ENCODE measurements at places on chromosomes 7 and 10. TPM values are rescaled to one million over a fixed set of nuclear protein-coding genes. Genes with fewer than 3 reads are reported as not detected.

NRCAM gene
- 8.9 TPM for total RNA-seq

NPC1L1 gene
- total RNA-seq: 0.48 TPM

- DNase-seq: no peak
Observed at GRCh38 chr7:55265836-55266642, 99.1 kb upstream of the LANCL2 start.

DNA sequence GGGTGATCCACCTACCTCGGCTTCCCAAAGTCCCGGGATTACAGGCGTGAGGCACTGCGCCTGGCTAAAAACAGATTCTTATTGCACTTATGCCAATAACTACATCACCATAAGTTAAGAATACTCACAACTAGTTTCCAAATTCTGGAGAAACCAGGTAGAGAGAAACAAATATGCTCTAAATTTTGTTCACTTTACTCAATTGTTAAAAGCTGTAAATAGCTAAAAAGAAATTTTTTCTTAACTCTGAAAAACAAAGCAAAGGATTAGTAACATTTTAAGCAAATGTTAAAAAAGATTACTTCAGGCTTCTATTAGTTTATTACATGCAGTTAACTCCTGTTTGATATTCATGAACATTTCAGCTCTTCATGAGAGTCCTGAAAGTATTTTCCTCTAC, 28.3 kb upstream of the ZMIZ2 start:
- no peak for DNase-seq

DNA sequence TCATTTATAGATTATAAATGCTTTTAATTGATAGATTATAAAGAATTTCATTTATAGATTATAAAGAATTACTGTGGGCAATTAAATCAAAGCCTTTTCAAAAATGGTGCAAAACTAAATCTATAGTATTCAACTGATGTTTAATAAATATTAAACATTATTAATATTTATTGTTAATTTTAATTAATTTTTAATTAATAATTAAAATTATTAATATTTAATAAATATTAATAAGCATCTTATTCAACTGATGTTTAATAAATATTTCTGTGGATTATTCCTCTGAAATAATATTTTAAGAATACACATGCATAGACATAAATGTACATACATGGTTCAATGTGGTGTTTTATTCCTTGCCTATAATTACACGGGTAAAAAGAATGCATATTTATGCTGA, 346.8 kb downstream of the PCDH15 start:
- no peak for DNase-seq

DNA sequence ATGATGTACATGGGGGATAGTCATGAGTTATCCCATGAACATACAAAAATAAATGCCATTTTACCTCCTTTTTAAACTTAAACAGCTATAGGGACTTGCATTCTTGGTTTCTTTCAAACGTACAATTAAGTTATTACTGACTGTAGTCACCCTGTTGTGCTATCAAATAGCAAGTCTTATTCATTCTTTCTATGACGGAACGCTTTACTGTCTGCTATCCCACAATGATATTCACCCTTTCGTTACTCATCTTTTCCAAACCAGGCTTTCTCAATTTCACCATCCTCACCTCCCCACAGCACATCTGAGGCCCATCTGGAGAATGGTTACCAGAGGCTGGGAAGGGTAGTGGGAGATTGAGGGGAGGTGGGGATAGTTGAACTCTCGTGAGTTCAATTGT, 218.8 kb downstream of the PHF14 start:
- DNase-seq: no peak

CLCN1 gene
- total RNA-seq: not detected

DNA sequence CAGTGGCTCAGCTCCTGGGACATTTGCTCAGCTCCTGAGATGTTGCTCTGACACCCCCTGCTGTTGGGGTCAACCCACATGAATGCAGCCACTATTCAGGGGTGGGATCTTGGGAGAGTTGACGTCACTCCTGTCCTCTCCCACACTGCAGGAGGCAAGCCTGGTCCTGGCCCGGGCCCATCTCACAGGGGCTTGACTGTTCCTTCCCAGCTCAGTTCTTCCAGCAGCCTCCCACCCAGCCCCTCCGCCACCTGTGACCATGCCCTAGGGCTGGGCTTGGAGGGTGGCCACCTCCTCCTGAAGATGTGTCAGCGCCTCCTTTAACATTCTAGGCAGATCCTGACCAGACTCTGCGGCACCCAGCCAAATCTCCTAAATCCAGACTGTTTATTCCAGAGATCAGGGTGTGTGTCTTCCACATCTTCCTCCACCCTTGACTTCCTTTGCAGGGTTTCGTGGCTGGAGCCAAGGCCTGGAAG, 19.1 kb upstream of the OPALIN start:
- peak; percentile 97 for DNase-seq

- no peak for DNase-seq
Observed at GRCh38 chr7:31079824-31080511, 27.9 kb downstream of the ADCYAP1R1 start.

DNA sequence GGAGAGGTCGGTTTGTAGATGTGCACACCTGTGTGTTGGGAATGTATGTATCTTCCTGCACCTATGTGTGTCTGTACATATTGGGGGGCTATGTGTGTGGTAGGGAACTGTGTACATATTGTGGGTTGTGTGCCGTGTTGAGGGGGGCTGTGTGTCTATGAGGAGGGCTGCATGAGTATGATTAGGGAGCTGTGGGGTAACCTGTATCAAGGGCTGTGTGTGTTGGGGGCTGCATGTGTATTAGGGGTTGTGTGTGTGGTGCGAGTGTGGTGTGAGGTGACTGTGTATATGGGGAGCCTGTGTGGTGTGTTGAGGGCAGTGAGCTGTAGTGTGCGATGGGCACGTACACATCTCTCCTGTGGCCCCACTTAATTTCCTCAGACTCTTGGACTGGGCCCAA, 22.2 kb upstream of the PAX2 start:
- DNase-seq: no peak

ADARB2 gene
- total RNA-seq: not detected

GRCh38 chr10:130458509-130458908, 322.3 kb downstream of the GLRX3 start:
- DNase-seq: no peak

C10orf105 gene
- 0.48 TPM for total RNA-seq

GRCh38 chr7:23759671-23760391, 49.8 kb downstream of the STK31 start:
- peak; percentile 54 for DNase-seq

DNA sequence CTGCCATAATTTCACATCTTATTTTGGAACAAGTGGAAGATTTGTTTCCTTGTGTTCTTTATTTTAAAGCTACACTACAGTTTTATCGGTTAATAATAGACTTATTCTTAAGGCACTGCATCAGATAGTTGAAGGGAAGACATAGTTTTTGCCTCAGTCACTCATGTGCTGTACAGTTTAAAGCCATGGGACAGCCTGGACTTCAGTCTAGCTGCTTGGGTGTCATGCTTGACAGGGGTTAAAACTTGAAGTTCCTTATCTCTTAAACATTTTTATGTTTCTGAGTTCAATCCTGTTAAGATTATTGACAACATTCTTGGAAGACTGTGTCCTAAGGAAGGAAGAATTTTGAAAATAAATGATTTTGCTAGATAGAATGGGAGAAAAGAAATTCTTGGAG, 49.7 kb downstream of the PPP1R9A start:
- peak; percentile 23 for DNase-seq

TSPAN13 gene
- 10.6 TPM for total RNA-seq

C10orf62 gene
- total RNA-seq: 0.96 TPM

- DNase-seq: no peak
Observed at GRCh38 chr10:130378556-130379400, 242.6 kb downstream of the GLRX3 start.

DEPP1 gene
- total RNA-seq: 11.6 TPM

All from umbilical cord (tissue), 2 donors.